Retina (tissue), 1 donor: ENCODE measurements at places on chromosomes 5 and 9.
A peak's percentile ranks its signal among the peaks of the same experiment; 100 is the strongest.

DNA sequence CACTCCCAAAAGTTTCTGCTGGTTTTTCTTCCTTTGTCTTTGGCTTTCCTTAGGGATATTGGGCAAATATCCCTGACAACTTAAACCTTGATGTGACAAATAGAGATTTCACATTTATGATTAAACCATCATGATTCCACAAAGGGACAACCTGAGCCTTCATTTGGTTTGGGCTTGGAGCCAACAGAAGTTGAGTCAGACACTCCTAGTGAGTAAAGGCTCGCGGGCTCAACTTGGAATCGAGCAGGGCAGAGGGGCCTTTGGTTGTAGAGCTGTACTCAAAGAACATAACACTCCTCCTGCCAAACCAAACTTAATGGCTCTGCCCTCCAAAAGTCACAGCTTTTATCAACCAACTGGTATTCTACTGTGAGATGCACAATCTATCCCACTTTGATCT lies 290.2 kb upstream of the MAP3K1 start:
- no peak for DNase-seq

DNA sequence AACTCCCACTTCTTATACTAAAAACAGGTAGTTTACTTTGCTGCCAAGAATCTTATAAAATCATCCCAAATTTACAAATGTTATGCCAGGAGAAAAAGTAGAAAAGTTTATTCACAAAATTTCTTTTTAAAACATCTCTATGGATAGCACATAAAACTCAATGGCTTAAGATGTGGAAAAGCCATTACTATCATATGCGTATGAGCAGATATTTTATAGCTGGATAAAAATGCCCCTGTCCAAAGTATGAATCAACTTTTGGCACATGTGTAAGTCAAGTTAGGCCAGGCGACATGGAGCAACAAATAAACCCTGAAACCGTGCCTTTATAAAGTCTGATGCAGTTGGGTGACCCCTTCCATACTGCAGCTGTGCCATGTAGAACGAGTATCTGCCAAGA lies 38.6 kb upstream of the FBP1 start:
- DNase-seq = no peak

DNA sequence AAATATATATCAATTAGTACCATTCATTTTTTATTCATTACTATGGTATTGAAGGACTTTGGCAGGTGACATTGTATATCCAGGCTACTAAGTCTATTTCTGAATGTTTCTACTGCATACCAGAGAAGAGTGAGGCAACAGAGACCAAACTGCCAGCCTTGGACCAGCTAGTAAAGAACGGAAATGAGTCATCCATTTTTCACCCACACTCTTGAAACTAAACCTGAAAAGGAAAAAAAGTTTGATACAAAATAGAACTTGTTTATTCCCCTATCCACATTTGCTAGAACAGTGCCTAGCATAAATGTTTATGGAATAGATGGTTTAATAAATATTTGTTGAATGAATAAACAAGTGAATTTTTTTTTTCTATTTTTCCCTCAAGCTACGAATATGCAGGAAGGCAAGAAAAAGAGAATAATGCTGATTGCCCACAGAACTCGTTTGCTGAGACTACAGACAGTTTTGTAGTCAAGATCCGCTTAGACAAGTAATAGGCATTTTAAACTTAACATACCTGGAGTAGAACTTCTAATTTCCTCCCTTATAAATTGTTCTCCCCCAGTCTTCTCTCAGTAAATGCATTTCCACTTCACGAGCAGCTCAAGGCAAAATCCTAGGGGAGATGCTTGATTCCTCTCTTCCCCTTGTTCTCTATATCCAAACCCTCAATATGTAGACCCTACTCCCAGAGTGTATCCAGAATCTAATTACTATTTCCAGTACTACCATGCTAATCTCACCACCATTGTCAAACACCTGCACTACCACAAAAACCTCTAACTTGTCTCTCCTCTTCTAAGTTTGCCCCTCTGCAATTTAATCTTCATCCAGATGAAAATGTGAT lies 146.2 kb upstream of the RASA1 start:
- no peak for DNase-seq

DNA sequence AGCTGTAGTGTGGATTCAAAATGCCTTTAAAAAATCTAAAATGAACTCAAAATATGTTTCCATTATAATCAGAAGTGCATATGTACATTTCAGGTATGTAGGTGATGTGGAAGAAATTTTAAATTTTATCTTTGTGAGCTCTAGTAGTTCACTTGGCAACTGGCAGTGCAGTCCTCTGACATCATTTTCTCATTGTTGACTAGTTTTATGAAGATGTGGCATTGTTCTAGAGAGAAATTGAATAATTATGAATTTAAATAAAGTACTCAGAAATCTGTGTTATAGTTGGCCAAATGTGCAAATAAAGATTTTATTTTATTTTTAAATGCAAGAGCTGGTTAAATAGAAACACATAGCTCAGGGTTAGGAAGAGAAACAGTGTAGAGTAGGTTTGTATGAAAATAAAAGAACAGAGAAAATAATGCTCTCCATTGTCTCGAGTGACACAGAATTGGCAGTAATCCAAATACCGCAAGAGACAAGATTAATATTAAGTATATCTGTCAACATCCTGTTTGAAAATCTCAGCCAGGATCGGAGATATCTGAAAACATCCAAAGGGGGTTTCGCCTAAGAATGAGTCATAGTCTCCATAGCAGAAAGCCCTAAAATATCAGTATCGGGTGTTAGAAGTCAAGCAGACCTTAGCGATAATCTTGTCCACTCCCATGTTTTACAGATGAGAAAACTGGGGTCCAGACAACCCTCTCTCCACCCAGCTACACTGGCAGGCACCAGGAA lies 189.4 kb downstream of the CCDC192 start:
- no peak for DNase-seq

DNA sequence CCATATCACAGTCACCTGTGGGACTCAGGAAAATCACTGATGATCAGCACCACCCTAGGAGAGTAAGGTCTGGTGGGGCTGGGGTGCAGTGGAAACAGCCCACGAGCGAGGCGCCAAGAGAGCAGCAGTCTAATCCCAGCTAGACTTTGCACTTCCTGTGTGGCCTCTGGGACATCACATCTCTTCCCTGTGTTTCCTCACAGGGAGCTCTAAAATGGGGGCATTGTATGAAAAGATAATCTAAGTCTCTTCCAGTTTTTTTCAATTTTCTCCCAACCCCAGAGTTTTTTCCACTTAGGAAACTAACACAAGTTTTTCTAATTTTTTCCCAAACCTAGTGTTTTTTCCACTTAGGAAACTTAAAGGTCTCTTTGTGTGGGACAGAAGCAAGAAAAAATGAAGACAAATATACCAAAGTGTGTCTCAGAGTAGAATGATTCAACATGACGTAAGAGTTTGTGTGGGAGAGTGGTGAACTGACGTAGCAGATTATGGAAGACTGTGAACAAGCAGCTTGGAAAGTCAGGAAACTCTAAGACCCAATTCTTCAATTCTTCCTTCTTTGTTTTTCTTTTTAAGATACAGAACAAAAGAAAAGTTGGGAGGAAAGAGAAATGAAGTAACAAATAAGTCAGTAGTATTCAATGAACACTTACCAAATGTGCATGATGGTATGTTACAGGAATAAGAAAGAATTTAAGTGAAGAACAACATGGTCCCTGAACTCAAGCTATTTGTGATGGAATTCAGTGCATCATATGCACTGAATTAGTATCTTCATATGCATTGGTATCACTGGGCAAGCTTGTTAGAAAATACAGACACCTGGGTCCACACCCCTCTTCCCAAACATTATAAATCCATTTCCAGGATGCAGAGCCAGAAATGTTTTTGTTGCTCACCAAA lies 51.3 kb downstream of the LHFPL2 start:
- no peak for DNase-seq

- no peak for DNase-seq
Observed at GRCh38 chr5:54717459-54717858, 199.9 kb downstream of the SNX18 start.

DNA sequence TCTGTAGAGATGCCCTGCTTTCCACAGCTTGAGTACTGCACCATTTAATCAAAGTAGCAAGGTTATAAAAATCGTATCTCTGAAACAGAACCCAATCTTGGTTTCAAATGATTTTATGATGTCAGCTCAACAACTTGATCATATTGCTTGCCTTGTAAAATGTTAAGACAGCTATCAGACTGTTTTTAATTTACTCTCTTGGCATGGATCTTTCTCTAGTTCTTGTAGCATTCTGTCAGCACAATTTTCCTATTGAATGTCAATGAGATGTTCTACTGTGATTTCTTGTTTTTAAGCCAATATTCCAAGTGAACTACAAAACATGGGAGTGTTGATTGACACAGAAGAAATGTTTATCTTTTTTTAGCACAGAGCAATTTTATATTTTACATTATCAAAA lies 313.4 kb downstream of the CDH12 start:
- DNase-seq = no peak

- DNase-seq = no peak
Observed at GRCh38 chr5:72835633-72836032, 19.2 kb downstream of the TNPO1 start.

- DNase-seq = no peak
Observed at GRCh38 chr5:82494942-82495341, 216.8 kb upstream of the RPS23 start.

- no peak for DNase-seq
Observed at GRCh38 chr9:27945386-27945785, 372.1 kb upstream of the C9orf72 start.

- no peak for DNase-seq
Observed at GRCh38 chr9:10649076-10649475, 36.3 kb upstream of the PTPRD start.

DNA sequence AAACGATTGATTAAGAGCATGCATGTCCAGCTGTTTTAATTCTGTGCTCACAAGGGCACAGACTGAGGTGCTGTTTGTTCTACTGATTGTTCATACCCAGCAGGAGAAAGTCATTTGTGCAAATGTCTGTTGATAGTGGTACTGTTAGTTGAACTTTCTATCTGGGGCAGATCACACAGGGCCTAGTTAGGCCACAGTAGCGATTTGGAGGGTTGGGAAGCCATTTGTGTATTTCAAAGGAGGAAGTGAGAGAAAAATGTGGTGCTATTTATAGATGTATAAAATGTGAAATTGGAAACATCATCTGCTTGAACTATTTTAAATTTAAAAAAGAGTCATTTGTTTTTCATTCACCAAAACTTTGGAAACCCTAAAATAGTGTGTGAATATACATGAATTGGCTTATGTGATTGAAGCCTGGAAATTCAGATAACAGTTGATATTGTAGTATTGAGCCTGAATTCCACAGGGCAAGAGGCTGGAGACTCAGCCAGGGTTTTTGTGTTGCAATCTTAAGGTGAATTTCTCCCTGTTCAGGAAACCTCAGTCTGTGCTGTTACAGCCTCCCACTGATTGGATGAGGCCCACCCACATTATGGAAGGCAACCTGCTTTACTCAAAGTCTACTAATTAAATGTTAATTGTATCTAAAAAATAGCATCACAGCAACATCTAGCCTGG lies 162.0 kb upstream of the CDKN2B start:
- DNase-seq = no peak

DNA sequence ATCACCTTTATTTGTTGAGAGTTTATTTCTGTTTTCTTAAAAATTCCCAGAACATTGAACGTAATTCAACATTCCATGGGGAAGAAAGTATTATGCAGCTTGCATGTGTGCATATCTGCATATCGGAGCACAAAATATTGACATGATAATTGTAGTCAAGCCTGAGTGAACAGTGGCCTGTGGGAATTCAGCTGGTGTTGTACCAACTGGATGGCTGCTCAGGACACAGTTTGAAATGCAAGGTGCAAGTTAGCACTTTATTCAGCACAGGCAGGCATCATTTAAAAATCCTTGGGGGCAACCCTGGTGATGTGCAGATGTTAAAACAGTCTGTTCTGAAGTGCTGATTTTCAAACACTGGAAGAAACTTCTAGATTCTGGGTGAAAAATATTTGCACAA lies 82.4 kb downstream of the CNTLN start:
- peak; percentile 16 for DNase-seq

- DNase-seq = no peak
Observed at GRCh38 chr9:24351258-24351657, 194.4 kb downstream of the IZUMO3 start.

GRCh38 chr9:7974335-7974960 lies 174.9 kb upstream of the DMAC1 start:
- DNase-seq = no peak

DNA sequence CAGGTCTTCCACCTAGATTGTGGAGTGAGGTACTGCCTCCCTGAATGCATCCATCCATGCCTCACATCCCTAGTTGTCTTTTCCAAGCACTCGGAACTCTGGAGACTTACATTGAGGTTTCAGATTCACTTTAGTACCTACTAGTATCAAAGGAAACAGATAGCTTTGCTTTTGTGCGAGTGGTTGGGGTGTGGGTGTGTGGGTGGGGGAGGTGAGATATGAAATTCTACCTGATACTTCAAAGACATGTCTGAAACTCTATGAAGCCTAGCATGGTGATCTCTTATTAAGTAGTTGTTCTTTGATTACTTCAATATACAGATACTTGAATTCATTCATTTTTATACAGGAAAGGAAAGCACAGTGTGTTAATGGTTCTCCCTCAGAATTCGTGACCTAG lies 64.4 kb downstream of the MCCC2 start:
- DNase-seq = no peak

- DNase-seq = no peak
Observed at GRCh38 chr5:137651022-137651421, 84.9 kb downstream of the KLHL3 start.

GRCh38 chr9:4126184-4126865 lies 173.5 kb downstream of the GLIS3 start:
- DNase-seq = no peak

DNA sequence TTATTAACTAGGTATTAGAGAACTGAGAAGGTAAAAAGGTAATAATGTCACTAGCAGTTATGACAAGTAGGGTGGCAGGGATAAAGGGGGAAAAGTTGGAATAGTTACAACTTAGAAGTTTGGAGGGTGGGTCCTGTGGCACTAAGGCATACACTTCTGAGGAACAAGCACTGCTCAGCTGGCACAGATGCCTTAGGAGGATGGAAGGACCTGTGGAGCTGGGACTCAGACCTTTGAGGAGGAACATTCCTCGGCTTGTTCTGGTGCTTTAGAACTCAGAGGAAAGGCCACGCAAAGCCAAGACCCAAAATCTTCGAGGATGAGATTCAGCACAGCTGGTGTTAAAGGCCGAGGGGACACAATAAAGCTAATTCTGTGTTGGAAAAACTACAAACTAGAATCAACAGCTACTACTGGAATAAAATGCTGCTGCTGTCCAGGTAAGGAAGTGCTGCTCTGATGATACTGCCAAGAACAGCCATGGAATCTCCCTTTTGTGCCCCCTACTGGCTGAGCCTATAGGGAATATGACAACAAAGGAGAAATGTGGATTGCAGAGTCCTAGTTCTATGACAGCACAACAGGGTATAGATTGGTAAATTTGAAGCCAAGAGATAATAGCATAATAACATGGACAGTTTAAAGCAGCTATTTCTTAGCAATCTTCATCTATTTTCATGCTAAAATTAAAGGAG lies 126.7 kb downstream of the SLC25A46 start:
- DNase-seq = no peak

DNA sequence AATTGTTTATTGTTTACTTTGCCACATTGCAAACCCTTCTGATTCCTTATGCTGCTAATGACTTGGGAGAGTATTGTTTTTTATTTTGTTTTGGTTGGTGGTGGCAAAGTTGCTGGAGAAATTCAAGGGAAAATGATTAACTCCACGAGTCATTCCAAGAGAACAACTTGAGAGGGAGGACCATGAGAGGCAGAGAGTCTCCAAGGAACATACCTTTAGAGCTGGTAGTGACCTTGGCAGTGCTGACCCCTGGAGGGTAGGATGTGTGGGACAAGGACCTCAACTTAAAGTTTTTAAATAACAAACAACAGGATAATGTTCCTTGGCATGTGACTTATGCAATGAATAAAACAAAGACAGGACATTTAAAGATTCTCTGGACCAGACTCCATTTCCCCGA lies 139.7 kb downstream of the LRRC70 start:
- no peak for DNase-seq
